Psoas muscle (tissue), 8 donors: ENCODE measurements at places on chromosomes 4 and X. TPM values are rescaled to one million over a fixed set of nuclear protein-coding genes. Genes with fewer than 3 reads are reported as not detected.

The MAGEB2 gene
- polyA plus RNA-seq: not detected

The MRFAP1L1 gene
- polyA plus RNA-seq: 79.0 TPM

The NAP1L2 gene
- polyA plus RNA-seq: 0.93 TPM

The METTL14 gene
- polyA plus RNA-seq: 13.2 TPM

The SORCS2 gene
- polyA plus RNA-seq: 0.18 TPM

The IL2 gene
- polyA plus RNA-seq: not detected

The FRMPD3 gene
- not detected for polyA plus RNA-seq

The NXF2 gene
- polyA plus RNA-seq: not detected

The IL13RA2 gene
- 0.03 TPM for polyA plus RNA-seq

The NSUN7 gene
- polyA plus RNA-seq: not detected

The POU3F4 gene
- not detected for polyA plus RNA-seq

The TRIM60 gene
- not detected for polyA plus RNA-seq

The SLITRK4 gene
- polyA plus RNA-seq: 8.6 TPM

The OTC gene
- 0.25 TPM for polyA plus RNA-seq

The NEIL3 gene
- polyA plus RNA-seq: 0.01 TPM
